Right forelimb (tissue), 1 donor: ENCODE measurements at places on chromosomes 11 and 22.

- DNase-seq = peak; percentile 56
These were observed at the start of gene SLN for GRCh38 chr11:107711861-107712755. Gene SLN, minus strand, starts transcription at chr11:107712056.

GRCh38 chr11:27397624-27398399, 34.8 kb upstream of the CCDC34 start:
- no peak for DNase-seq

- DNase-seq = no peak
These were observed 2.6 kb upstream of the FTH1 start for GRCh38 chr11:61969838-61970662.

GRCh38 chr11:133595998-133596590, 63.8 kb upstream of the OPCML start:
- DNase-seq = no peak

- no peak for DNase-seq
These were observed 11.7 kb downstream of the THOC5 start for GRCh38 chr22:29541845-29542244.

DNA sequence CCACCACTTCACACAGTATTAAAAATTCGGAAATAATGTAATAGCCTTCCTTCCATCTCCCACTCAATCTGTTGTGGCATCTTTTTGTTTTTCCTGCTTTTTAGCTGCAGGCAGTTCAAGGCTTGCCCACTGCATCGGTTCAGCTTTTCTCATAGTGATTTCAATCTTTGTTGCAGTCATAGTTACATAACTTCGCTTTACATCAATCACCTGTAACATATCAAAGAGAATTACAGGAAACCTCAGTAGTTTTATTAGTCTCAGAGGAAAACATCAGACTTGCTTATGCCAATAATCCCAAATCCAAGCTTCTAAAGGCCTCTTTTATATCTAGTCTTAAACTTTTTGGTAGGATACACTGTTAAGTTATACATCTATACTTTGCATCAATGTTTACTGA, 20.5 kb downstream of the CHORDC1 start:
- DNase-seq = no peak

DNA sequence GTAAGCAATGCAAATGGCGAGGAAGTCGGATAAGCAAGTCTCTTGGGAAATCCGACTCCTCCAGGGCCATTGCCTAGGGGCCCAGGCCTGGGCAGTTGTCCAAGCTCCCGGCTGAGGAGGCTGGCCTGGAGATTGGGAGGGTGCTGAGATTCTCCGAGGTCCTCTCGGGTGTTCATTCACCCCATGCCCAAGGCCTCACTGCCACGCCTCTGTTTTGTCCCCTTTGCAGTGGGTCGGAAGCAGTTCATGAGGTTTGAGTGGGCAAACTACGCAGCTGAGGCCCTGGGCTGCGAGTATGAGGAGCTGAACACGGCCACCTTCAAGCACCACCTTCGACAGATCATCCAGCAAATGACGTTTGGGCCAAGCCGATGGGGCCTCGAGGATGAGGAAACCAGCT, 81.3 kb downstream of the MYO18B start:
- DNase-seq = no peak

GRCh38 chr11:65886826-65887722, 1.2 kb downstream of the FIBP start:
- DNase-seq = peak; percentile 40

DNA sequence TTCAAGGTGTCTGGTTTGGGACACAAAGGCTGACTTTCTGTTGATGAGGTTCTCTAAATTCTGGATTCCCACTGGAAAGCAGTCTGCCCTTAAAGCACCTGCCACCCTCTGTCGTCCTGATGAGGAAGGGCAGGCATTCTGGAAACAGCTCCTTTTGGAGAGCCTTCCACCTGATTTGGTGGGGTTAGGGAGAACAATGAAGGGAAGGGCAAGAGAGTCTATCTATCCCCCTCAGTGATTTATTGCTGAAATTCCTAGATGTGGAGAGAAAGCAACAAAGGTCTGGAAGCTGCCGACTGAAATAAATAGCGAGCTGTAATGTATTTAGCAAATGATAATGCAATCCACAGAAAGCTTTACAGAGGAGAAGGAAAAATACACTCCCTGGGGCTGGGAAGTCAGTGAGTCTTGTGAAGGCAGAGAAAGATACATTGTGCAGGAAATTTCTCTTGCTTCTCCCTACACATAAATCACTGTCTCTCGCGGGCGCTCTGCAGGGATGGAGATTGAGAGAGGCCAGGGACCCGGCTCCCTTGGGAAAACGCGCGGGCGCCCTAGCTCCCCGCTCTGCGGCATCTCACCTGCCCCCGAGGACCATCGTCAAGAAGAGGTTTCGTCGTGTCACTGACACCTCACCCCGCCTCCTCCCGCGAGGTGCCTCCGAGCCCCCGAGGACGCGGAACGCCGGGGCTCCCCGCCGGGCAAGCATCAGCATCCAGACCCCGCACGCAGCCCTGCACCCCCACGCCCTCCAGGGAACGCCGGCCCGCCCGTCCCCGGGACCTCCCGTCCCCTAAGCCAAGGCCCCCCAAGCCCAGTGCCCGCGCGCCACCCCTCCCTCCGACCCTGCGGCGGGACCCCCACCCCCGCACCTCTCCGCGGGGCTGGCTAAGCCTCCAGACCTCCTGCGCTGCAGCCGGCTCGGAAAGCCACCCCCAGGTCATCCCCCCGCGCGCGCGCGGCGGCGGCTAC, 673 bp downstream of the CDON start:
- no peak for DNase-seq

GRCh38 chr11:77065878-77066228, 918 bp upstream of the CAPN5 start:
- DNase-seq = no peak

DNA sequence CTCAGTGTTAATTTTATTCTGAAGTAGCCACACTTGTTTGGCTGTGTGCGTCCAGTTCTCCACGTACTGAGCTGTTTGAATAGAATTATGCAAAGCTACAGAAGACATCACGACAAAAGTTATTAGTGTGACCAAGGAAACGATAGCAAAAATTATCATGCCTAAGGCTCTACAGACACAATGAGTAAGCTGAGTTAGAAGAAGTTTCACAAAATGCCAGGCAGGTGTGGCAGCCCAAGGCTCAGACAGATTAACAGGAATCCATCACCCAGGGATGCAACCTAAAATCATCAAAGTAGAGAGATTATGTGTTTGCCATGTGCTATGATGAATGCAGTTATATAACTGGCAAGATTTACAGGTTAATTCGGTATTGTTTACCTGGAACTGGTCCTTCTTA, 73.1 kb upstream of the INCENP start:
- DNase-seq = no peak

DNA sequence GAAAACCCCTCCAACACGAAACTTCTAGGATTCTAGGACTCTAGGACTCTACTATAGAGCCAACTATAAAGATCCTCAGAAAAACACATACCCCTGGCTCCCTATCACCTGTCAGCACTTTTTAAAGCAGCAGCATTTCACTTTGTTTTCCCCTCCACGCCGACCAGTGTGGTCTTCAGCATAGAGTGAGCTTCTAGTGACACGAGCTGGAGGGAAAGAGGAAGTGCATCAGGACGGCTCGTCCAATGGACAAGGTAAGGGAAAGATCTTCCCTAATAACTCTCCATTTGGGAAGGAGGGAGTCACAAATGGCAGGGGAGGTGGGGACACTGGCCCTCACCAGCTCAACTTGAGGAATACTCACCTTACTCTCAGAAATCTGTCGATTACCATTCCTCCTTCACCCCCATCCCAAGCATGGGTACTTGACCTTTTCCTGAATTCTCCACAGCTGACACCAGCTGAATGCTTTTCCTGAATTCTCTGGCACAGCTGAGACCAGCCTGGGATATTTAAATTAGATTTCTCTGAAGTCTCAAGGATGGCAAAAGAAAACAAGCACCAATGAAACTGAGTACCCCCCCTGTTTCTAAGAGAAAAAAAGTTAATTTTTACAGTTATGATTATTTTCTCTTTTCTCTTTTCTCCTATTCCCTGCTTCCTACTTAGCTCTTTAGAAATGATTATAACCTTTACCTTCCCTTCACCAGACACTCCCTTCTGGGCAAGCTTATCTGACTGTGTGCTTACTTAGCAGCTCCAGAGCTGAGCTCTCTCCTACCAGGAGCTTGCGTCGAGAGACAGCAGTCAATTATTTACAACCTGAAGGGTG, 33.3 kb upstream of the NNMT start:
- no peak for DNase-seq

DNA sequence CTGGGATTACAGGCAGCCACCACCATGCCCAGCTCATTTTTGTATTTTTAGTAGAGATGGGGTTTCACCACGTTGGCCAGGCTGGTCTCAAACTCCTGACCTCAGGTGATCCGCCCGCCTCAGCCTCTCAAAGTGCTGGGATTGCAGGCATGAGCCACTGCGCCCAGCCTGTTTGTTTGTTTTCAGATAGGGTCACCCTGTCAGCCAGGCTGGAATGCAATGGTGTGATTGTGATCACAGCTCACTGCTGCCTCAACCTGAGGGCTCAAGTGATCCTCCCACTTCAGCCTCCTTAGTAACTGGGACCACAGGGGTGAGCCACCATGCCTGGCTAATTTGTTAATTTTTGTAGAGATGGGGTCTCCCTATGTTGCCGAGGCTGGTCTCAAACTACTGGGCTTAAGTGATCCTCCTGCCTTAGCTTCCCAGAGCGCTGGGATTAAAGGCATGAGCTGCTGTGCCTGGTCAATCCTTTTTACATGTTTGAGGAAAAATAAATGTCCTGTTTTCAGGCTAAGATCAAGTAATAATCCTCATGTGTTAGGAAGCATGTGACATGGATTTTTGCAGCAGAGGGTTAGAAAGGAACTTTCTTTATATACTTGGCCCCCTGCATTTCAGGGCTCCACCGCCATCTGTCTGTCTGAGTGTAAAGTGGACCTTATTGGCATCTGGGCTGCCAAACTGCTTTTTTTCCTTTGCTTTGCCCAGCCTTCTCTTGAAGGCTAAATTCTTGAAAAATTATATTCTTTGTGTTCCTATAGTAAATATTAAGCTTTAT, 4.8 kb upstream of the SLC3A2 start:
- no peak for DNase-seq

GRCh38 chr11:117959438-117960149, 26.6 kb upstream of the IL10RA start:
- DNase-seq = no peak

DNA sequence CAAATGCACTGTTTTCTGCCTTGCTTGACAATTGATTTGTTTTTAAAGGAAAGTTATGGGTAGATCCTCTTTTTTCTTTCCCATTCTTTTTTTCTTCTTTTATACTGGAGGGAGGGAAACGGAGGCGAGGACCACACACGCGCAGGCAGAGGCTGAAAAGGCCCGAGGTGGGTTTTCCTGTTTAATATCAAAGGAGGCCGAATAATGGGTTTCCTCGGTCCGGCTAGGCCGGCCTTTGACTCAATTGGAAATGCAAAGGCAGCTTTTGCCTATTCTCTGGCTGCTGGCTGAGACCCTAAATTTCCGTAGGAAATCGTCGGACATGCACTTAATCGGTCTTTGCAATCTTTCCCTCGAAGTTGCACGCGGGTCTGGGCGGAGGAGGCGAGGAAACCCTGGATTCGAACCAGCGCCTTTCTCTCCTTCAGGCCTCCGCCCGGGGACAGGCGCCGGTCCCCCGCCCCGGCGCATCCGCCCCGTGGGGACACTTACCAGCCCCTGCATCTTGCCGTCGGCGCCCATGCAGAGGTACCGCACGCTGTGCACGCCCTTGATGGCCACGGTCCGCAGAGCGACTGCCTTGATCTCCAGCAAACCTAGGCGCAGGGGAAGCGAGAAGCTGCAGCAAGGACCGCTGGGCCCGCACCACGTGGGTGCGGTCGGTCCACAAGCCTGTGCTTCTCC, 911 bp downstream of the FGF19 start:
- no peak for DNase-seq

DNA sequence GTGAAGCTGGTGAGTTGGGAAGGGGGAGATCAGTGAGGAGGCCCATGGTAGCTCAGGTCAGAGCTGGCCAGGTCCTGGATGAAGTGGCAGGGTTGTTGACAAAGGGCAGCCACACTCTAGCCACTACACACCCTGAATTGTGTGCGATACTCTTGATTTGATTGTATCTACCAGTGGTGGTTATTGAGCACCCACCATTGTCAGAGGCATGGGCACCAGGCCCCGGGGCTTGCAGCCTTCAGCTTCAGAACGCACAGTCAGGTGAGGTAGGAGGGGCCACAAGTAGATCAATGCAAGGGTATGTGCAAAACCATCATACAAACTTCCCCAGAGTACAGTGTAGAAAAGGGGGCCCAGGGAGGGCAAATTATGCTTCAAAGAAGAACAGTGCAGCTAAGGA, 38.1 kb downstream of the MICAL2 start:
- DNase-seq = no peak

GRCh38 chr11:24513479-24514218, 16.8 kb downstream of the LUZP2 start:
- DNase-seq = no peak

GRCh38 chr11:126344141-126345080, 11.1 kb upstream of the ST3GAL4 start:
- DNase-seq = no peak

- DNase-seq = no peak
These were observed 252.3 kb downstream of the TBC1D22A start for GRCh38 chr22:47014636-47015345.

DNA sequence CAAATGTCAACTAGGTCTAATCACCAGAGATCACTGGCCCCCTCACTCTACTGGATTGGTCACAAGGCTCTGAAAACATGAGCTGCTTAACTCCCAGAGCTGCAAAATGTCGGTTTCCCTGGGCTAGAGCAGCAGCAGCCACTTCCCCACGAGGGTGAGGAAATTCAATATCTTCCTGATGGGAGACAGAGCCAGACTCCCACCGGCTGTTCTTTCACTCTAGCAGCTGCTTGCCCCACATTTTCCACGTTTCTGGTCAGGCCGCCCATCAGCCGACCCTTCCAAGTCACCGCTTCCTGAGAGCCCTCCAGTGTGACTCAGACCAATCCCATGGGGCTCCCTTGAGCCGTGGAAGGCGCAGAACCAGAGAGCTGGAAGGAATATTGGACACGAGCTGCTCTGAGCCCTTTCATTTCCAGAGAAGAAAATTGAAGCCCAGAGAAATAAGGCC, 227.0 kb downstream of the ADAMTS15 start:
- peak; percentile 73 for DNase-seq

- no peak for DNase-seq
These were observed 11.0 kb upstream of the GRAMD4 start for GRCh38 chr22:46609175-46609690.

- no peak for DNase-seq
These were observed 123.1 kb downstream of the MIAT start for GRCh38 chr22:26780521-26780920.

- no peak for DNase-seq
These were observed 8.4 kb downstream of the SELENOO start for GRCh38 chr22:50208939-50209892.

DNA sequence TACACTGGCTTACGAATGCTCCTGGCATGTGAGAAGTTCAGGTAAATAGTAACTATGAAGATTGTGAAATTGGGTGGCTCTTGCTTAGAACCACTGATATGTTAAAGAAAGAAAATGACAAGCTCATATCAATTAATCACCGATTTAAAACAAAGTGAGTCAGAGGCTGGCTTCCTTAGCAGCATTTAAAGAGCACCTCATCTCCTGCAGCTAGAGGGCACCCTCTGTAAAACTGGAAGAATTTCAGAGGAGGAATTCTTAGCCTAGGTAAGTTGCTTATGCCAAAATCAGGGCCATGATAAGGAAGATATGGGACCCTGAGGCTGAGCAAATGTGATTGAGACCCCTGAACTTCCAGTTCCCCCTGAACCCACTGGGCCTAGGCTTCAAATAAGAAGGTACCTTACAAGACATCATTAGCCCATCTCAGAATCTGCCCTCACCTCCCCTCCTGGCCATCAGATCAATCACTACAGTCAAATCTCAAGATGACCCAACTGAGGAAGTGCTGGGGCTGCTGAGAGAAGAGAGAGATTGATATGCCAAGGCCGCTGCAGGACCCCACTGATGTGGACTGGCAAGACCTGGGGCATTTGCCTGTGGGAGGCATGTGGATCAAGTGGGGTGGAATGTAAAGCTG, 8.6 kb upstream of the CD3E start:
- no peak for DNase-seq
